ENCODE measurements at places on chromosomes 6 and 20.

DNA sequence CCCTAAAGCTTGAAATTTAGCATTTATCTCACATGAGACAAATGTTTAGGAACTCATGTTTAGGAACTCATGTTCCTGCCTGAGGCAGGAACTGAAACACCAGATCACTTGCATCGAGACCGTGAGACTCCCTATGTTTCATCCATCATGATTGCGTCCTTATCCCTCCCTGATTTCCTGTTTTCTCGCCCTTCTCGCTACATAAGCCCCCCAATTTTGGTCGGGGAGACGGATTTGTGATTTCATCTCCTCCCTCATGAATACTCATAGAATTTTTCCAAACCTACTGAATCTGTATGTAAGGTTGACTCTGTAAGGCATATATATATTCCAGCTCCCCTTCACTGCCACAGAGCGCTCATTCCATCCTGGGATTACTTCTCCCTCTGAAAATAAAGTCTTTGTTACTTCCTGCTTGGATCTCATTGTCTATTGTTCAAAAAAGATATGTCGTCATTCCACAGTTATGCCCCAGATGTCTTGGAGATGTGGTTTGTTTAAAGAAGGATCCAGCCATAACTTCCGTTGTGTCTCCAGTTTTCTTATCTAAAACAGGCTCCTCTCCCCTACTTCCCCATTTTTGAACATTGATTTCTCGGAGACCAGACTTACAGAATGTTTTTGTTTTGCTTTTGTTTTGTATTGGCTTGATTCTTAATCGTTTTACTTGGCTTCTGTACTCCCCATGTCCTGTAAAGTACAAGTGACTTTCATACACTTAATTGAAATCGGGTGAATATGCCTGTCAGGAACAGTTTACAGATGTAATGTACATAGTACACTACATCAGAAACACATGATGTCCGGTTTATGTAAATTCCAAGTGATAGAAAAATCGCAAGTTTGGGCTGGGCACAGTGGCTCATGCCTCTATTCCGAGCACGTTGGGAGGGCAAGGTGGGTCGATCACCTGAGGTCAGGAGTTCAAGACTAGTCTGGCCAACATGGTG, 118.7 kb downstream of the HFE start:
- DNase-seq = no peak

DNA sequence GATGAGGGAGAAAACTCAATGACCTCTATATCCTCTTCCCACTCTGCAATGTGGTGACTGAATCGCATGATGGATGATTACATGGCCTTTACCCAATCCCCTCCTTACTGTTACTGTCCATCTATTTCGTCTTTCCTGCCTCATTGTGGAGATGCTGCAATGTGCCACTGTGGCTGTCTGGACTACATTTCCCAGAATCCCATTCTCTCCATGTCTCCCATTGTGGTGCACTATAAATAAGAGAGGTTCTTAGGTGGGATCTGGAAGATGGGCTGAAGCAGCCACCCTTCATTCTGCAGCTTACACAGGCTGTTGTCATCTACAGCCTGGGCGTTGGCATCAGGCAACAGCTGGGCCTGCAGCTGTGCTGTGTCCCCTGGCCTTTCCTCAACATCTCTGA, 233.6 kb downstream of the PRKN start:
- no peak for DNase-seq

DNA sequence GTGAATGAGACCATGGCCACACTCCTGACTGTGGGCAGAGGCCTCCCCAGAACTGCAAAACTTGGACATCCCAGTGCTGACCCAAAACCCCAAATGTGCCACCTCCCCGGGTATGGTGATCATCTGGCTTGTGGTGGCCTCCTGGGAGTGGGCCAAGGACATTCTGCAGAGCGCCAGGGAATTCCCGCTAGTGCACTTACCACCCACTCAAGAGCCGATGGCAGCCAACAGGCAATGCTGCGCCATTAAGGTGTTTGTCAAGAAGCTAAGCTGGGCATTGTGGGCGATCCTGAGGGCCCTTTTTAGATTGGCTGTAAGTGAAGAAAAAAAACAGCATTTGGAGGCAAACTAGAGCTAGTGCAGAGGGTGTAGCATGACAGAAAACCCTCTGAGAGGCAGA, 9.4 kb downstream of the MMP24 start:
- no peak for DNase-seq

GRCh38 chr6:169232507-169232931, 21.1 kb downstream of the THBS2 start:
- no peak for DNase-seq

DNA sequence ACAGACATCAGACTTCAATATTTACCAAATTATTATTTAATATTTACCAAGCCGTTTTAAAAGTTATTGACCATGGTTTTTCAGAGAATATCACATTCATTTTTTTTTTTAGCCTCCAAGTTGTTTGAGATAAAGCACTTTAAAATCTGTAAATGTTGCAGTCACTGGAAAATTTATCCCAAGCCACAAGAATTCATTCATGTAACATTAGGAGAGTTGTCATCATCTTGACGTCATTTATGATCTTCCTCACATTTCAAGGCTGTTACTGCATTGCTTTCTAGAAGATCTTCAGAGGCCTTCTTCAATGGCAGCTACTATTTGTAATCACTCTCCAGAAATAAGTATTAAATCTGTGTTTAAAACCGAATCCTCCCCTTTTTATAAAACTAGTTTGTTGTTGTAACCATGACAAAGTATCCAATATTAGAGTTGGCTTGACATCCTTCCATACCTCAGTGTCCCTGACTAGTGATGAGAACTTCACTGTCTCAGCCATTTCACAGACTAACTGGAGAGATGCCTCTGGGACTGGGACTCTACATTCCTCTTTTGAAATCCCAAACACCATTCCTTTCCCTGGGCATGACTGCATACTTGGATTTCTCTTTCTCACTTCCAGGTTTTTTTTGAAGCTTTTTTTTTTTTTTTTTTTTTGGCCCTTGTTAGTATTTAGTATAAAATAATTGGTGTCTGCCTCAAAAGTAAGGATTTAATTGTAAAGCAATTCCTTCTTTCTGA, 100.1 kb downstream of the ZFAND3 start:
- DNase-seq = no peak

All from NCI-H1105 (cell line).